NCI-H1105 (cell line): ENCODE measurements at places on chromosomes 1 and 21.

GRCh38 chr1:229164348-229164747 lies 106.6 kb upstream of the RAB4A start:
- no peak for DNase-seq

DNA sequence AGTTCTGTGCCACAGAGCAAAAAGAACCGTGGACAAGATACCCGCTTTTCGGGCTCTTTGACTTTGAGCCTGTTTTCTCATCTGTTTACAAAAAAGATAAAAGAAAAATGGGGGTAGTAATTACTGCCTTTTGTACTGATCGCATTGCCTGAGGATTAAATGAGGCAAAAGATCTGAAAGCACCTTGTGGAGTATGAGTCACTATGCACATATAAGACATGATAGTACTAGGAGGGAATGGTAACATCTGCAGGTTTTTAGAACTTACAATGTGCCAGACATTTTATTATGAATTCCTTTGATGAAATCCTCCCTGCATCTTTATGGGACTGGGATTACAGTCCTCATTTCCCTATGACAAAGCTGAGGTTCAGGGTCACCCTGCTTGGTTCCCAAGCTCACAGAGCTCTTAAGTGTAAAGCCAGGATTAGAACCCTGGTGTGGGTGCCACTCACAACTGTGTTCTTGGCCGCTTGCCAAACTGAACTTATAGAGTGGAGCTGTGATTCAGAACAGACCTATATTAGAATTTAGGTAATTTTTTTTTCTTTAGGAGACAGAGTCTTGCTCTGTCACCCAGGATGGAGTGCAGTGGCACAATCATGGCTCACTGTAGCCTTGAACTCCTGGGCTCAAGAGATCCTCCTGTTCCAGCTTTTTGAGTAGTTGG lies 1.8 kb downstream of the DISC1 start:
- DNase-seq, result no peak

DNA sequence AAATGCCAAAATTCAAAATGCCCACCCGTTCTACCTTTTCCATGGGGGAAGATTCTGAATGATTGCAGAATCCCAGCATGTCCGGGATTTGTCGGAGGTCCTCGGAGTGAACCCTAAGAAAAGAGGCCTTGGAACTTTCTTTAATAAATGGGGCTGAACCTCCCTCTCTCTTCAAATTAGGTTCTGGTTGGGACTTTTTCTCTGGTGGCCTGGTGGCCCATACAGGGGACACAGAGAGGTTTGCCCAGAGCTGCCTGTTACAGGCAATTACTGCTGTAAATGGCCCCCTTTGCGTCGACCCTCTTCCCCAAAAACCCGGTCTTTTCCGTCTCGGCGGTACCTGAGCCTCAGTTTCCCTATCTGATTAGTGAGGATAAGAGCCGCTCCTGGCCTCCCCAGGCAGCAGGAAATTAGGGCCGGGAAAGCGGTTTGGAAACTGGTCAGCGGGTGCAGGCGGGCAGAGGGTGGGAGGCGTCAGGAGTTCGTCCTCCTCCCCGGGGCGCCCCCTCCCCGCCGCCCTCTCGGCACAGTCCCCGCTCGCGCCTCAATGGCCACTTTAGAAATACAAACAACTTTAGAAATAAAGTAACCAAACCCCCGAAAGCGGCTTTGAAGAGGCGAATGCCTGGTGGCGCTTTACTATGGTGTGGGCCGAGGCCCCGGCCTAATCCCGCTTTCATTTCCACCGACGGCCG lies 15.6 kb downstream of the PAX7 start:
- DNase-seq, result no peak

GRCh38 chr1:204706838-204707509 lies 21.4 kb upstream of the LRRN2 start:
- DNase-seq, result no peak

GRCh38 chr1:44418022-44418673 lies 13.1 kb downstream of the RNF220 start:
- no peak for DNase-seq
